Activated CD8-positive, alpha-beta memory T cell treated with anti-CD3 and anti-CD28 coated beads for 1 hour (primary cell): ENCODE measurements at places on chromosomes 6 and 20.

DNA sequence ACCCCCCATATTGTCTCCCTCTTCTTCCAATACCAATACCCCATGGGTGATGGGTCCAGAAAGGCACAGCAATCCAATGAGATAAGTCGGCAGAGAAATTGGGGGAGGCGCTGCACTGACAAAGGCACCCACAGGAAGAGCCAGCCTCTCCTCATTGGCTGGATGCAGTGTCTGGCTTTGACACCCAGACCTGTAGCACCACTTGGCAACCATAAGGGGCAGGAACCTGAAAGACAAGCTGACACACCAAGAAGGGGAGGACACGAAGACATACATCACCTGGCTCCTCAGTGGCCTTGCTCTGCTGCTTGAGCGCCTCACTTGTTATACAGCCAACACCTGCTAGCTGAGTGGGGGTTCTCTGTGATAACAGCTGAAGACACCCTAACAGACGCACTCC, 19.4 kb upstream of the SLC4A11 start:
- no peak for DNase-seq

GRCh38 chr6:34497411-34497810, 31.5 kb downstream of the PACSIN1 start:
- DNase-seq: no peak

GRCh38 chr6:157054531-157054979, 268.8 kb downstream of the TMEM242 start:
- no peak for DNase-seq

- DNase-seq: no peak
Observed at GRCh38 chr6:166872531-166873009, 83.8 kb downstream of the RNASET2 start.

- DNase-seq: no peak
Observed at GRCh38 chr6:157813191-157813590, 9.9 kb upstream of the SNX9 start.

GRCh38 chr20:60352017-60352416, 393.8 kb downstream of the CDH26 start:
- DNase-seq: no peak
